ENCODE measurements at places on chromosomes 12 and 14.
A peak's percentile ranks its signal among the peaks of the same experiment; 100 is the strongest.

DNA sequence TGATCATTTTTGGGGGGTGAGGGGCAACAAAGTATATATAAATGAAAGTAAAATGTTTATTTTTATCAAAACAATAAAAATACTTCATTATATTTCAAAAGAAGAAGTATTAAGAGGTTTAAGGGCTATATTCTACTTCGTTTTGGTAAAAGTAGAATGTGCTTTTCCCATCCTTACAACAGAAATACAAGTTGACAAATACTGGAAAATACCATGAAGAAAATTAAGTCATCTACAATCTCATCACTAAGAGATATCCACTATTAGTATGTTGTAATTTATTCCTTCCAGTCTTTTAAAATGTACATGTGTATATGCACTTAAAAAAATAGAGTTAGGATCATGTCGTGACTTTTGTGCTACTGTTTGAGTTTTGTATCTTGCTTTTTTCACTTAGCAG, 92.8 kb downstream of the PCNX1 start:
- no peak for DNase-seq

DNA sequence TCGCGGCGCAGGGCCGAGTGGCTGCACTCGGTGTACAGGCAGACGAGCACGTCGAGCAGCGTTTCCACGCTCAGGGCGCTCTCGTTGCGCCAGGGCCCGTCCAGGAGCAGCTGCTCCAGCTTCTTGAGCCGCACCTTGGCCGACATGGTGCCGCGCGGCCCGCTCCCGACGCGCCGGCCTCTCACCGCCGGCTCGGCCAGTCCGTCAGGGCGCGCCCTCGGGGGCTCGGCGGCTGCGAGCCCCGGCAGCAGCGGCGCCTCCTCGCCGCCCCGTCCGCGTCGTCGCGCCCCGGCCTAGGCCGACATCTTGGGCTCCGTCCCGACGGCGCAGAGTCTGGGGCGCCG, 349 bp downstream of the CDC42BPB start:
- no peak for DNase-seq

GRCh38 chr14:99549684-99550083, 54.3 kb downstream of the CCDC85C start:
- no peak for DNase-seq

- peak; percentile 26 for DNase-seq
Observed at GRCh38 chr12:54006559-54007220, 2.1 kb upstream of the HOXC8 start.

GRCh38 chr12:6084261-6084968, 40.1 kb downstream of the VWF start:
- DNase-seq, result no peak

DNA sequence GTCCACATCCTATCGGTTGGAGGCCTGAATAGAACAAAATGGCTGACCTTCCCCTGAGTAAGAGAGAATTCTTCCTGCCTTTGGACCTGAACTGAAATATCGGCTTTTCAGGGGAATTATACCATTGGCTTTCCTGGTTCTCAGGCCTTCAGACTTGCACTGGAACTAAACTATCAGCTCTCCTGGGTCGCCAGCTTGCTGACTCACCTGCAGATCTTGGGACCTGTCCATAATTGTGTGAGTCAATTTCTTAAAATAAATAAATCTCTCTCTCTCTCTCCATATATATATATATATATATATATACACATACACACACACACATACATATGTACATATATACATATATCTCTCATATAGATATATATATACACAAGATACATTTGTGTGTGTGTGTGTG, 41.6 kb downstream of the KCNK10 start:
- no peak for DNase-seq

DNA sequence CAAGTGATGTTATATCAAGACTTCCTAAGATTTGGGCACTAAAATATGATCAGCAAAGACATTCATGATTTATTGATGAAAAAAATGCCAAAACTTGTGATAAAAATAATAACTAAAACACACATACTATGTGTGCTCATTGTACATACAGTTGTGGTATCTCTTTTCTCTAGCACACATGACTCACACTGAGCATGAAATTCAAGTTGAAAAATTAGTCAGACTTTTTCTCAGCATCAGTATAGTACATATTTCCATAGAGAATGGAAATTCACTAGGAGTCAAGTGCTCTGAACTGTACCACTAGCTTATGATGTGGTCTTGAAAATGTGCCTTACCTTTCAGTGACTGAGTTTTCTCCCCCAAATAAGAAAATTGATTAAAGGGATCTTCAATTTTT, 471.8 kb upstream of the FLRT2 start:
- no peak for DNase-seq

DNA sequence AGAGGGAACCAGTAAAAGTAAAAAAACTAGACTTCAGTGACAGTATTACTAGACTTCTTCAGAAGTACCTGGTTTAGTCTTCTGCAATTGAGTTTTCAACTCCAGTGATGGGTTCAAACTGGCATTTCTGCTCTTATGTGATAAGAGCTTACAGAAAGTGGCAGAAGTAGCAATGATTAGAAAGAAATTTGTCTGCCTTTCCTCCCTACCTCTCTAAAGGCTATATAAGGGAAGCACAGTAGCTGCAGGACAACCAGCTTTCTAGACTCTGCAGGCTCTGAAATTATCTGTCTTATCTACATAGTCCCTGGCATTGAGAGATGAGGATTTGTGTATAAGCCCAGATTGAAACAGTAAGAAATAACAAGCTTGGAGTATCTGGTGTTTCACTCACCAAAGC, 107.5 kb downstream of the DAAM1 start:
- no peak for DNase-seq

DNA sequence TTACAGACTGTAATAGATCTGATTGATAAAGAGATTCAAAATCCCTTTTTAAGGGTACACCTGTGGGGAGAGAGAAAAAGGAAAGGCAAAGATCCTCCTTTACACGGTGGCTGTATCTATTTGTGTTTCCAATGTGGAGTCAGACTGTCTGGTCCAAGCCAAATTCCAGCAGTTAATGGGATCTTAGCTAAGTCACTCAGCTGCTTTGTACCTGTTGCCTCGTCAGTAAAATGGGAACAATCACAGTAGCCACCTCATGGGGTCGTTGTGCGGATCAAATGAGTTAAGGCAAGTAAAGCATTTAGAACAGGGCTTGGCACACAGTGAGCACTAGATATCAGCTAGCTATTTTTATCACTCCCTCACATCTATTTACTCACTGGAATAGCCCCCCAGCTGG, 46.9 kb downstream of the EFCAB11 start:
- no peak for DNase-seq

GRCh38 chr12:46516238-46516932, 143.8 kb upstream of the SLC38A2 start:
- no peak for DNase-seq

DNA sequence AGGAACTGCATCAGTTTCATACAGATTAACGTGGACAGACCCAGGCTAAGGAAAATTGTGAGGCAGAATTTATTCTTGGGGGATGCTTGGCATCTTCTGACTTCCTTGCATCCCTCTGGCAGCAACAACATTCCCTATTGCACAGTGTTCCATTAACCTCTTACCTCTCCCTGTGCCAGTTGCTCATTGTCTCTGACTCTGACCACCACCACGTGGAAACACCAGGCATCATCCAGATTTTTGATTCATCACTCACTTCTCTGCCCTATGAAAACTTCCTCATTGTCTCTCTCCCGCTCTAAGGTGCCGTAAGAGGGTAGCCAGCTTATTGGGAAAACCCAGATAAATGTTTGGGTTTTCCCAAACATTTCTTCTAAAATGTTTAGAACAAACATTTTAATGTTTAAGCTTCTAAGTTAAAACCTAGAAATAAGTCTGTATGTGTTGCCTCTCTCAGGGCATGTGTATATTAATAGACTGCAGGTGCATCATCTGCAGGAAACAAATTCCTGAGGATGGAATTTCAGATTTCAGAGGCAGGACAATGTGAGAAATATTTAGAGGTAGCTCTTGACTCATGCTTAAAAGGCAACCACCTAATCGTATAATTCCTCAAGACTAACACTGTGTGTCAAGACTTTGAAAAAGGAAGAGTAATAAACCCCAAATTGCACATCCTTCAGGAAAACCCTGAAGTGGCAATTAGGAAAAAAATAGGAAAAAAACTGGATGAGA, 64.5 kb upstream of the SLC35F4 start:
- no peak for DNase-seq

DNA sequence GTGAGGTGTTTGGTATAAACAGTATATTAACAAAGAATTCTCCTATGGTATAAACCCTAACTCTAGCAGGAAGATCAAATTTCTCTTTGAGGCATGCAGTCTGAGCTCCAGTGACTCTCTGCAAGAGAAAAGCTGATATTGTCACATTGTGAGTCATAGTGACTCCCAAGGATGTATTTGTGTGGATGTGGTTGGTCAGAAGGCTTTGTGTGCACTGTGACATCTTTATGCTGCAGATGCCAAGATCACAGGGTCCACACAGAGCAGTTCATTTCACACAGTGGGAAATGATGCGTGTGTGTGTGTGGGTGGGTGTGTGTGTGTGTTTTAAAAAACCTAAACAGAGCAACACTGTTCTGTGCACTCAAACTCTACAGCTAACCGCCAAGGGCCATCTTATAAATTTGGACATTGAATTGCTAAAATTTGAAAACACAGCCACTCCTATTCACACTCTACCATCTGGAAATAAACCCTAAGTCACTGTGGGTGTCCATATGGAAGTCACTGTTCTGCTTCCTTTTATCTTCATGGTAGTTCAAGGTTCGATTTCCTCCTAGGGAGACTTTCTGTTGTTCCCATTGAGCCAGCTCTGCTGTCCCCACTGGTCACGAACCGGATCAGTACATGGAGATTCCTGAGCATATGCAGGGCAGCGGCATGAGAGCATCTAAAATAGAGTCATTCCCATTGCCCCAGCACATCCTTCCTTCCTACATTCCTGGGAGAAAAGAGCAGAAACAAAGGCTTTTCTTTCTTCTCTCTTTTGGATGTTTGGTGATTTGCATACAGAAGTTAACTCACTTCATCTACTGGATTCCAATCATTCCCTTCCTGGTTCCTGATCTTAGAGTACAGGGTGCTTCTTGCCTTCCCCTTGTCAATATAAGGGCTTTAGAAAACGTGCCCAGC, 727.6 kb downstream of the DIO2 start:
- no peak for DNase-seq

DNA sequence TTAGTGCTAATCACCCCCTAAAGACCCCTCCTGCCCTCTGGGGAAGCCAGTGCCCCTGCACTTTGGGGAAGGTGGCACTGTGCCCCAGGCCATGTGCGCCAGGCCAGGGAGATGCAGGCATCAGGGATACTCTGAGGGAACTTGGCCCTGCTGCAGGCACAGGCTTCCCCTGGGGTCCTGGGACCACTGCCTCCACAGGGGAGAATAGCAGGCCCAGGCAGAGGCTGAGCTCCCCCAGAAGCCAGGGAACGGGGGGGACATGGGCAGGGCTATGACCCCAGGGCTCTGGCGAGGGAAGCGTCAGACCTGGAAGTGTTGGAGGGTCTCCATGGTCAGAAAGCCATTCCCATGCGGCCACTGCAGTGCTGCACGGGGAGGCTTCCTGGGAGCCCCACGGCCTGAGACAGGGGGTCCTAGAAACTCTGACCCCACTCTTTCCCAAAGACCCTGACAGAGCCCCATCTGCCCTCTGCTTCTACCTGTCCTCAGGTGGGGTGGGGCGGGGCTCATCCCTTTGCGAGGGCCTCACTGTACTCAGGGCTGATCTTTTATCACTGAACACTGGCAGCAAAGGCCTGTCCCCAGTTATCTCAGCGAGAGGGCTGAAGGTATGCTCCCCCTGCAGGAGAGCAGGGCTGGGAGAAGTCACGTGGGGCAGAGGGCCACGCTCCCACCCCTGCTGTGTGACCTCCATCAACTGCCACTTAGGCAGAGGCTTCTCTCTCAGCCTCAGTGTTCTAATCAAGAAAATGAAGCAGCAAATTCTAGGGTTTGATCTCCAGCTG, 160.0 kb downstream of the CALM1 start:
- DNase-seq, result no peak

DNA sequence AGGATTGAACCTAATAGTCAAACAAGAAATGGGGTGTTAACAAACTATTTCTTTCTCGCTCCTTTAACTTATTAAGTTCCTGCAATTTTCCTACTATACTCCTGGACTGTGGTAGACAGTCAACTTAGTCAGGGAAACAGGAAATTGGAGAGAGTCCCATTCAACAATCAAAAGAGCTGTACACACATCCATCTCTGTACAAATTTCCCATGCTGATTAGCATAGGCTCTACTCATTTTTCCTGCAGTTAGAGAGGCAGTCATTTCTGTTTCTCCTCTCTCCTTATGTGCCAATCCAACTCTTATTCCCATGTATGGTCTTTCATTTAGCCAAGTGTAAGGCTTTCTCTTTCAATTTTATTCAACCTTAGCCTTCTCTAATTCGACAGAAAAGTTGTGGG, 1168.5 kb upstream of the FLRT2 start:
- no peak for DNase-seq

- DNase-seq, result no peak
Observed at GRCh38 chr12:65408441-65408840, 130.0 kb downstream of the MSRB3 start.

GRCh38 chr12:6766651-6767349, 637 bp downstream of the PTMS start:
- peak; percentile 84 for DNase-seq

- DNase-seq, result peak; percentile 73
Observed at GRCh38 chr12:89709995-89710872, 1.6 kb upstream of the ATP2B1 start.

DNA sequence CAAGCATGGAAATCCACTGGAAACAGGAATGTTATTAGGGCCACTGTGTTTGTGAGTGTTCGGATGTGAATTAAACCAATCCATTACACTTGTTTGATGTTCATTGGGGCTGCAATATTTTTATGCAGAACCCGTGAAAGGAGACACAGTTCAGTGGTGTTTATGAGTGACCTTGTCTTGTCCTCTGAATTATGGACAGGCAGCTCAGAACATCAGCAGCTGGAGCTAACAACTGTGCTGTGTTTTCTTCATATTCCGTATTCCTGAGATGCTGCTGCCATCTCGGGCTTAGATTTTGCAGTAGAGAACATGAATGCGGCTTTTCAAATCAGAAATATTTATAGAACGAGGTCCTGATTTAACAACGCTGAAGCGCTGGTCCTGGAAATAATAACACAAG, 20.3 kb upstream of the CACNA1C start:
- DNase-seq, result no peak

GRCh38 chr12:106631150-106631549, 48.3 kb downstream of the RFX4 start:
- DNase-seq, result no peak
